ENCODE measurements at places on chromosomes 7 and 10.

DNA sequence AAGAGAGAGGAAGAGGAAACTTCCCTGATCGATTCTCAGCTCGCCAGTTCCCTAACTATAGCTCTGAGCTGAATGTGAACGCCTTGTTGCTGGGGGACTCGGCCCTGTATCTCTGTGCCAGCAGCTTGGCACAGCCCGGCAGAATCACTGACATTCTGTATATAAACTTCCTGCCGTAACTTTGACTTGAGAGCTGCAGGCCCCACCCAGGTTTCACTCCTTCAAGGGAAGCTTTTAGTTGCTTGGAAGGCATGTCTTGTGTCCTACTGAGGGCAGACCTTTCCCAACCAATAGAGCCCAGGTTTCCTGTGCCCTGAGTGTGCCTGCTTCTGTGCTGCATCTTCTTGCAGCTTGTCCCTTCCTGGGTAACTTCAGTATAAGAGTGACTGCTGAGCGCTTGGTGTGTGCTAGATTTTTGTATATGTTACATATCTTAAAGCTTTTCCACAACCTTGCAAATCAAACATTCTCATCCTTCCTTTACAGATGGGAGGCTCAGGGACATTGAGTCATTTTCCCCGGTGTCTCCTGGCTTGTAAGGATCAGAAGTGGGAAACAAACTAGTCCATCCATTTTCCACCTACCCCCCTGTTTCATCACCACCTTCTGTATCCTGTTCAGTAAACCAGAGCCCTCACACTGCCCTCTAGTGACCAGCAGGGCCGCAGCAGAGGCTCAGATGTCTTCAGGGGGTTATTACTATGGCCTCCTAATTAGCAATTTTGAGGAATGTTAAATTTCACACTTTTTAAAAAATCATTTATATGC is 225.2 kb upstream of the PRSS58 start:
- peak; percentile 41 for DNase-seq

DNA sequence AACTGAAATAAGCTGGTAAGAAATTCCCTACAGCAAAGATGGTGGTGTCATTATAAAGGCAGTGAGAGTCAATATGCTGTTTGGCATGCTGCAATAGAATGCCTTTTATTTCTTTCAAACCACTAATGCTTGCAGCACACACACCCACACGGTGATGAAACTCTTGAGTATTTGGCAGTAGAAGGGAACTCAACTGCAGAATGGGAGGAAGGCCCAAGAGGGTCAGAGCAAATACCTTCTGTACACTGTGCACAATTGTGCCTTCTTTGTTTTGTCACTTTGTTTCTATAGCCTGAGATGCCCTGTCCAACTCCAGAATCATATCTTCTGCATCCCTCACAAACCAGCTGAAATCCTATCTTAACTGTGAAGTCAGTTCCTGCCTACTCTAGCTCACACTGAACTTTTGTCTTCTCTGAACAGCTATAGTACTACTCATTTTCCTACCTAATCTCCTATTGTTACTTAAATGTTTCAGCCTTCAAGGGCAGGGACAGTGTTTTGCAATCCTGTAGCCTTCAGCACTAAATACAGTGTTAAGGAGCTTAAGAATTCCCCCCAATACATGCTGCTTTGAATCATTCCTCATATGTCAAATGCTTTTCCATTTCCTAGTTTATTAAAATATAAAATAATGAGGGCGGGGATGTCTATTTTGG is 22.2 kb downstream of the MMS19 start:
- peak; percentile 90 for DNase-seq

DNA sequence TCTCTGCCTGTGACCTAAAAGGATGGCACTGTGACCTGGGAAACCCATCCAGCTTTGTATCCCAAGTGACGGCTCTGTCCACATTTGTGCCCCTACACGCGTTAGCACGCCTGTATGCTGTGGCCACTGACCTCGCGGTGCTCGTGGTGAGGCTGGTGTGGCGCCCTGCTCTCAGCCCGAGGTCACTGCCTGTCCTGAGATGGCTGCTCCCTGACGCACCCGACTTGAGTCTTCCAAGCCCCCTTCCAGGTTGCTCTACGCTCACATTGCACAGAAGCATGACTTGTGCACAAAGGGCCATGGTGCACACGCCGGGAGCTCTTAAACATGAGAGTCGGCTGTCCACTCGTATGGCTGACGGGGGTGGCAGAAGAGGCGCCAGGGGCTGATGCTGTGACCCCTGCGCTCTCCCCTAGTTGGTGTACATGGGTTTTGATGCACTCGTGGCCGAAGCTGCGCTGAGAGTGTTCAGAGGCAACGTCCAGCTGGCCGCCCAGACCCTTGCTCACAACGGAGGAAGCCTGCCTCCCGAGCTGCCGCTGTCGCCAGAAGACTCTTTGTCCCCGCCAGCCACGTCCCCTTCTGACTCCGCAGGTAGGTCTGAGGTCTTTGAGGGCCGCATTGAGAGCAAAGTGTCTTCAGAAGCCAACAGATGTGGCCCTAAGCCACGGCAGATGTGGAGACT is 33.5 kb downstream of the WDR86 start:
- DNase-seq, result no peak

GRCh38 chr7:141609576-141609975 is 58.4 kb downstream of the AGK start:
- no peak for DNase-seq

Data from fibroblast of lung (primary cell).